Activated naive CD8-positive, alpha-beta T cell treated with anti-CD3 and anti-CD28 coated beads for 36 hours (primary cell): ENCODE measurements at places on chromosomes 16 and 17.

GRCh38 chr16:28964072-28964471 is 10.5 kb upstream of the SPNS1 start:
- no peak for DNase-seq

- H3K4me1 ChIP-seq = peaks cover 89% of the 10 kb centered on the region
- H3K27me3 ChIP-seq = no peaks in the 10 kb centered on the region
- peak overlapping the region; percentile 27 for H3K27ac ChIP-seq
Measured at GRCh38 chr16:84611041-84611440, 6.8 kb downstream of the COTL1 start.

- H3K4me3 ChIP-seq = no peak overlapping the region
- H3K27me3 ChIP-seq = peaks cover 4% of the 10 kb centered on the region
- no peaks in the 10 kb centered on the region for H3K36me3 ChIP-seq
Measured at GRCh38 chr17:6498356-6498755, 54.1 kb downstream of the PIMREG start.

DNA sequence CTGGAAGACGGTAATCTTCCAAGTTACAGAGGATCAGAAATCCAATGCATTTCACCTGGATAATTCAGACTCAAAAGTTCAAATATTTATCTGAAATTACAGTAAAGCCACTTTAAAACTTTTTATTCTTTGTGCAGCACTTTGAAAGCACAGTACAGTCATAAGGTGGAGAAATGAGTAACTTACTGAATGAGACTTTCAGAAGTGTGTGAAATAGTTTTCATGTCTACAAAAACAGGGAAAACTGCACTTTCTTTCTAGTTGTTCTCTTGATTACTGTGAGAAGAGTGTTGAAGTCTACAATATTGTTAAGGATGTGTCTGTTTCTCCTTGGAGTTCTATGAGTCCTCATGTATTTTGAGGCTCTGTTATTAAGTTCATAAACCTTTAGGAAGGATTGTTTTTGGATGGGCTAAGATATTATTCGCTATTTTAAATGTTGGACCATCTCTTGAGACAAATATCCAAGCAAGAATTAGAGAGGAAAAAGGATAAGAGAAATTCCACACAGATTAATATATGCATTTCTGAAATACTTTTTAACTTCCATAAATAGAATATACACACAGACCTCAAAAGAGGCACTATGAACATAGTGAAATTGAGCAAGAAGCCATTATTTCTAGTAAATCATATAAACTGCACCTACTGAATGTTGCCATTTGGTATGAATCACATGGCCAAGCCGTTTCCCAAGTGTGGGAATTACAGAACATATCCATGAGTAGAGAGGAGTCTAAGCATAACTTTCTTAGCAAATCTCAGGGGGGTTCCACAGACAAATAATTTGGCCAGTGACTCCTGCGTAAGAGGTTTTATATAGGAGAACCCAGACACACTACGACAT is 83.6 kb upstream of the PLEKHM1 start:
- DNase-seq = no peak
- peaks cover 44% of the 10 kb centered on the region for H3K4me1 ChIP-seq
- peaks cover 8% of the 10 kb centered on the region for H3K36me3 ChIP-seq

DNA sequence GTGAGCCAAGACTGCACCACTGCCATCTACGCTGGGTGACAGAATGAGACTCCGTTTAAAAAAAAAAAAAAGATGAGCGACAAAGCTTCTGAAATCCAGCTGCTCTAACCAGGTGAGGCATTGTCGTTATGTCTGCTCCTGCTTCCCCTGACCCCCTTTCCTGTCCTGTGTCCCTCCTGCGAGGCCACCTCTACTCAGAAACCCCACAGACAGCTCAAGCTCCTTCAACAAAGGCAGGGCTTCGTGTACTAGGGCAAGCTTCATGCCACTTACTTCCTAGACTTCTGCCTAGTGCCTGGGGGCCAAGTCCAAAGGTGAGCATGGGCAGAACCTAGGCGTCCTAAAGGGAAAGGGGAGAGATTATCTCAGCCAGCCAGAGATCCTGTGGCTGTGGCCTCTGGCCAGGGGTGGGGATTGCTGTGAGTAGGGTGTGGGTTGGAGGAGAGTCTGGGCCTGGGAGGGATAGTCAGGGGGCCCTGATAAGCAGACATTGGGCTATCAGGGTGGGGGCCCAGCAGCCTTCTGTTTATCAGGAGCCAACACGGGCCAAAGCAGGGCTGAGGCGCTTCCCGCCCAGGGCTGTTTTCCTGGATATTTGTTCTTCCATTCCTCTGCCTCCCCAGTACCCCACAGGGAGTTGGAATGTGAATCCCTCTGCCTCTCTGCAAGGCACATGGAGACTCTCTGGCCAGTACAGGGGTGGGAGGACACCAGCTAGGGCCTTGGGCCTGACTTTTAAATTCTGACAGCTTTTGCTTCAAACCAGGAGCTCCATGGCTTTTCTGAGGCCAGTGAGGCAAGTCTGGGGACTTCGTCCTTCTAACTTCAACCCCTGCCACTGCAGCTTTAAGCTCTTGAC is 10.4 kb downstream of the ERAL1 start:
- H3K4me3 ChIP-seq = no peak overlapping the region
- no peaks in the 10 kb centered on the region for H3K4me1 ChIP-seq
- no peaks in the 10 kb centered on the region for H3K27me3 ChIP-seq
- no peak for DNase-seq
- H3K36me3 ChIP-seq = peaks cover 4% of the 10 kb centered on the region

DNA sequence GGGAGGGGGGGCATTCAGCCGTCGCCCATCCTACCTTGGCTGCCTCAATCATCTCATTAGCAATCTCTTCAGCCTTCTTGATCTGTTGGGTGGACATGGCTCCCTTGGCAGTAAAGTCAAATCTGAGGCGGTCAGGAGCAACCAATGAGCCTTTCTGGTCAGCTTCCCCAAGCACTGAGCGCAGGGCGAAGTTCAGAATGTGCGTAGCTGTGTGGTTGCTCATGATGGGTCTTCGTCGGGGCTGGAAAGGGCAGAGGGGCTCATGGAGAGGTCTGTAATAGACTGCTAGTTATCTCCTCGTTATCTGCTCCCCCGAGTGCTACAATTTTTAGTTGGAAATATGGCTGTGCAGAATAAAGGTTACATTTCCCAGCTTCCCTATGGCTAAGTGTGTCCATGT is 7.2 kb upstream of the EXOSC6 start:
- H3K36me3 ChIP-seq = peaks cover 16% of the 10 kb centered on the region
- H3K4me3 ChIP-seq = no peak overlapping the region
- no peaks in the 10 kb centered on the region for H3K4me1 ChIP-seq
- no peak overlapping the region for H3K27ac ChIP-seq

DNA sequence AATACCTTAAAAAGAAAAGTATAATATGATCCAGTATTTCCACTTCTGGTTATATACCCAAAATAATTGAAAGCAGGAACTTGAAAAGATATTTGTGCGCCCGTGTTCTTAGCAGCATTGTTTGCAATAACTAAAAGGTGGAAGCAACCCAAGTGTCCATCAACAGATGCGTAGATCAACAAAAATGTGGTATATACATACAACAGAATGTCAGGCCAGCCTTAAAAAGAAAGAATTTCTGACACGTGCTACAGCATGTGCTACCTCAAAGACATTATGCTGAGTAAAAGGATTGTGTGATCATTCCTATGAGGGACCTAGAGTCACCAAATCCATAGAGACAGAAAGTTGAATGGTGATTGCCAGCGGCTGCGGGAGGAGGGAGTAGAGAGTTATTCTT is 133.1 kb downstream of the SPECC1 start:
- no peak overlapping the region for H3K27ac ChIP-seq
- no peaks in the 10 kb centered on the region for H3K36me3 ChIP-seq
- no peaks in the 10 kb centered on the region for H3K4me1 ChIP-seq
- no peak for DNase-seq
- no peak overlapping the region for H3K4me3 ChIP-seq

GRCh38 chr17:66276328-66276937 is 26.0 kb upstream of the PRKCA start:
- no peak overlapping the region for H3K27ac ChIP-seq
- DNase-seq = no peak
- no peaks in the 10 kb centered on the region for H3K36me3 ChIP-seq
- H3K4me1 ChIP-seq = peaks cover 3% of the 10 kb centered on the region
- H3K27me3 ChIP-seq = no peaks in the 10 kb centered on the region

DNA sequence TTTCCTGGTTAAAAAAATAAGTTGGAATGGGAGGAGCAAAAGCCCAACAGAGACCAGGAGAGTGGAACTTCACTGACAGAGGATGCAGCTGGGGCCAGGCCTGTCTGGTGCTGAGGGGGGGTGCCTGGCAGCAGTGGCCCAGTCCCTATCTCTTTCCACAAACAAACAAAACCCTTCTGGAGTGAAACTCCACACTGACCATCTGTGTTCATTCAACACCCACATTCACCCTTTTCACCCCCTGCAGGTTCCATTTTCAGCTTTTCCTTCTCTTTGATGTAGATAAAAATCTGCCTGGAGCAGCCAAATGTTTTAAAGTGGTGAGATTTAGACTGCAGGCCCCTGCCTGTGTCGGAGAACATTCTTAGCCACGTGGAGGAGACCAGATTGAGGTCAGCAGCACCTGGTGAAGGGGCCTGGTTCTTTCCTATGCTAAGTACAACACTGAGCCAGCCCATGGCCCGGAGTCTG is 161.4 kb upstream of the CDH11 start:
- no peaks in the 10 kb centered on the region for H3K4me1 ChIP-seq
- H3K36me3 ChIP-seq = no peaks in the 10 kb centered on the region
- H3K27me3 ChIP-seq = no peaks in the 10 kb centered on the region

GRCh38 chr17:17073030-17073564 is 30.8 kb downstream of the MPRIP start:
- no peaks in the 10 kb centered on the region for H3K27me3 ChIP-seq
- no peak overlapping the region for H3K27ac ChIP-seq
- H3K4me3 ChIP-seq = no peak overlapping the region
- H3K4me1 ChIP-seq = peaks cover 45% of the 10 kb centered on the region

DNA sequence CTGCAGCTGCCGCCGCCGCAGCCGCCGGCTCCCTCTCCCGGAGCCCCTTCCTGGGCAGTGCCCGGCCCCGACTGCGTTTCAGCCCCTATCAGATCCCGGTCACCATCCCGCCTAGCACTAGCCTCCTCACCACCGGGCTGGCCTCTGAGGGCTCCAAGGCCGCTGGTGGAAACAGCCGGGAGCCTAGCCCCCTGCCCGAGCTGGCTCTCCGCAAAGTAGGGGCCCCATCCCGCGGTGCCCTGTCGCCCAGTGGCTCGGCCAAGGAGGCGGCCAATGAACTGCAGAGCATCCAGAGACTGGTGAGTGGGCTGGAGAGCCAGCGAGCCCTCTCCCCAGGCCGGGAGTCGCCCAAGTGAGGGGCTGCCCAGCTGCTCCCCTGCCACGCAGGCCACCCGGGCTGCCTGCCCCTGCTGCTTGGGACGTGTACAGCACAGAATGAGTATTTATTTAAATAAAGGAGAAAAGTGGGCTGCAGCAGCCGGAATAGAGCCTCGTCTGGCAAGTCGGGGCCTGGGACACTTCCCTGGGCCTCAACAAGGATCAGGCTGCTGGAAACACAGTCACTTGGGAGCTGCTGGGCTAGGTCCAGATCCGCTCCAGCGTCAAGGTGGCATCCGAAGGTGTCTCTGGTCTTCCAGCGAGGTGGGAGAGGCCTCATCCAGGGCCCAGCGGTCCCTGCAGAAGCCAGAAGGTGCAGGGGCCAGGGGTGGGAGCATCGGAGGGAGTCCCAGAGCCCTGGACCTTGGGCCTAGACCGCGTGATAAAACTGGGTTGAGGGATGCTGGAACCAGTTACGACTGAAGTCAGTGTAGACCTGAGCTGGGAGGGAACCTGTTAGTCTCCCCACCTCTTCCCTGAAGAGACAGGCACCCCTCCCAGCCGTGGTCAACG is 8.8 kb downstream of the TBX2 start:
- H3K27ac ChIP-seq = no peak overlapping the region
- H3K4me3 ChIP-seq = peak overlapping the region; percentile 25
- no peak for DNase-seq
- peaks cover 17% of the 10 kb centered on the region for H3K4me1 ChIP-seq
- peaks cover 71% of the 10 kb centered on the region for H3K27me3 ChIP-seq

GRCh38 chr16:23508589-23509440 is 1.5 kb downstream of the GGA2 start:
- H3K27me3 ChIP-seq = no peaks in the 10 kb centered on the region
- DNase-seq = no peak
- H3K36me3 ChIP-seq = peaks cover 38% of the 10 kb centered on the region
- peaks cover 36% of the 10 kb centered on the region for H3K4me1 ChIP-seq

DNA sequence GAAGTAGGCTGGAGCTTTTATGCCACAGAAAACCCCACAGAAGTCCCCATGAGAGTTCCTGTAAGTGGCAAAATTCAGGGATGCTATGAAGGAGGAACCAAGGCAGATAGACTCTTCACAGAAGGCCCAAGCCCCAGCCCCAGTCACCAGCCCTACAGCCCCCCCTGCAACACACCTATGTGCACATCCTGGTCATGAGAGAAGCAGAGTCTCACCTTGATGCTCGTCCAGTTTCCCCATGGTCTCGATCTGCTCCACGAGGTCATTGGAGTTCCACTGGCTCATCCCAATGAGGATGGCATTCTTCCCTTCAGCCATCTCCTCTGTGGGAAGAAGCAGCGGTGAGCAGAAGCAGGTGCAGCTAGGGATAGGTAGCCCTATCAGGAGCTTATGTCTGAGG is 31.2 kb downstream of the PITPNM3 start:
- no peaks in the 10 kb centered on the region for H3K36me3 ChIP-seq
- H3K27ac ChIP-seq = no peak overlapping the region
- no peak overlapping the region for H3K4me3 ChIP-seq
- H3K27me3 ChIP-seq = no peaks in the 10 kb centered on the region

GRCh38 chr17:77786740-77787505 is 171.6 kb upstream of the TNRC6C start:
- no peak for DNase-seq
- no peak overlapping the region for H3K27ac ChIP-seq
- no peaks in the 10 kb centered on the region for H3K27me3 ChIP-seq
- no peak overlapping the region for H3K4me3 ChIP-seq
- H3K4me1 ChIP-seq = peaks cover 10% of the 10 kb centered on the region
- no peaks in the 10 kb centered on the region for H3K36me3 ChIP-seq

DNA sequence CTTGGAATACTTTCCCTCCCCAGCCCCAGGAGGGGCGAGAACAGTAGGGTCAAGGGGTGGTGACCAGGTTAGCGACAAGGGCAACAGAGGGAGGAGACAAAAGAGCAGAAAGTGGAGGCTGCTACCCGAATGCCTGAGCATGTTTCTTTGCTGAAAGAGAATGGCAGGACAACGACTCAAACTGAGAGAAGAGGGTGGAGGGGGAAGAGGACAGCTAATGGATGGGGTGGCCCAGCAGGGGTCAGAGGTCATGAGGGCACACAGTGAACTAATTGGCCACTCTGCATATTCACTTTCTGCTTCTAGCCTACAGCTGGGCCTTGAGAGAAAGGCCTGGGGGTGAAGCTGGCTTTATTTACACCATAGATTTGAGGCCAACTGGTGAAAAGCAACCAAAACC is 19.1 kb upstream of the DDX52 start:
- no peak for DNase-seq
- no peaks in the 10 kb centered on the region for H3K36me3 ChIP-seq
- H3K4me3 ChIP-seq = no peak overlapping the region
- peaks cover 14% of the 10 kb centered on the region for H3K27me3 ChIP-seq

GRCh38 chr17:82418001-82418986 is at the start of the genes HEXD and OGFOD3:
TSS of gene HEXD (plus strand) at chr17:82418347. CDS start at chr17:82419800, 1,453 bp downstream.
TSS of gene OGFOD3 (minus strand) at chr17:82418586. CDS start at chr17:82418485, 101 bp downstream.
- peak; percentile 94 for DNase-seq
- H3K4me3 ChIP-seq = peak within 1 kb of the TSS; percentile 76
- H3K36me3 ChIP-seq = peaks cover 21% of the 10 kb centered on the region
- H3K27me3 ChIP-seq = no peaks in the 10 kb centered on the region
- peak within 1 kb of the TSS; percentile 74 for H3K27ac ChIP-seq

- no peak for DNase-seq
- H3K4me1 ChIP-seq = no peaks in the 10 kb centered on the region
- no peak overlapping the region for H3K27ac ChIP-seq
- no peaks in the 10 kb centered on the region for H3K36me3 ChIP-seq
- no peaks in the 10 kb centered on the region for H3K27me3 ChIP-seq
Measured at GRCh38 chr16:59698346-59699020, 964.4 kb upstream of the GOT2 start.

GRCh38 chr17:72102366-72102765 is 18.5 kb upstream of the SOX9 start:
- H3K27me3 ChIP-seq = peaks cover 10% of the 10 kb centered on the region
- H3K36me3 ChIP-seq = no peaks in the 10 kb centered on the region
- no peak for DNase-seq
- H3K27ac ChIP-seq = no peak overlapping the region
- H3K4me1 ChIP-seq = no peaks in the 10 kb centered on the region
- no peak overlapping the region for H3K4me3 ChIP-seq
